ENCODE measurements at places on chromosomes 2 and 18.

DNA sequence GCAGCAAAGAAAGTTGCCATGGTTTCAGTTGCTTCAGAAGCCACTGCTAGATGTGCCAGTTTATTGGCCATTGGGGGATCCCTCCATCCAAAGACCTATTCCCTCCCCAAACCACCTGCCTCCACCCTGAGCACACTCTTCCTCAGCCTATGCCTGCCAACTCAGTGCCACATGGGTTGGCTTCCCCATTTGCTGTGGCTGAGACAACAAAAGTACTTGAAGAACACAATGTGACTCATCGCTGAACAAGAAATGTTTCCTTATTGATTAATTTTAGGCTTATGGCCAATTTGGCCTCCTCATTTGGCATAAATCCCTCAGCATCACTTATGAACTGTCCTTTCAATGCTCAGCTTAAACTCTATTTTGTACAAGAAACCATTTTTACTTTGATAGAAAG, 215.9 kb downstream of the TMEM247 start:
- DNase-seq = no peak

- DNase-seq = no peak
Measured at GRCh38 chr18:8498905-8499304, 110.3 kb upstream of the RAB12 start.

DNA sequence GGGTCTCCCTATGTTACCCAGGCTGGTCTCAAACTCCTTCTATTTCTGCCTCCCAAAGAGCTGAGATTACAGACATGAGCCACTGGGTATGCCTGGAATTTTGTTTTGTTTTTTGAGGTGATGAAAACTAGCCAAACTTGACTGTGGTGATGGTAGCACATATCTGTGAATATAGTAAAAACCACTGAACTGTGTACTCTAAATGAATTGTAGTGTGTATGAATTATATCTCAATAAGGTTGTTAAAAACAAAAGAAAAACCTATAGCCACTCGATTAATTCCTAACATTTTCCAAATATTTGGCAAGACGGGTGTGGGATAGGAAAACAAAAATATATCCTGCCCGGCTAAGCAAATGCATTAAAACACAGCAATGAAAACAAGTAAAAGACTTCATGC, 1302.3 kb upstream of the CHAC2 start:
- no peak for DNase-seq

GRCh38 chr2:159613651-159614285, 2.6 kb downstream of the BAZ2B start:
- no peak for DNase-seq

DNA sequence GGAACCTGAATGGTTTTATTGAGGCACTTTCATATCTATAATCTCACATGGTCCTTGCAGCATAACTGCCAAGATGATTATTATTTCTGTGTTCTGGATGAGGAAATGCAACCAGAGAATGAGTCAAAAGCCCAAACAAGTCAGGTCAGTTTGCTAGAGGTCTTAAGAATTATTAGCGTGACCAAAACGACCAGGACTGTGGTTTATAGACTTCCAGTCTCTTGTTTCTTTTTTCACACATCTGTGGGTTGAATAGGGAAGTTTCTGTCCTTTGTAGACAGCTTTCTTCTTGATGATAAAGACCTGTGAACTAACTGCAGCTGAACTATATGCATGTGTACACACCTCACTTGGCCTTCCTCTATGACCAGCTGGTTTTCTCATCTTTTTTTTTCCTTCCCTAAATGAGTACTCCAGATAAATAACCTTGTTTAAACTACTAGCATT, 13.9 kb downstream of the ADAM23 start:
- DNase-seq = no peak

- DNase-seq = peak; percentile 93
Measured at GRCh38 chr2:10043256-10043905, at the start of gene KLF11. Gene KLF11, plus strand, starts transcription at chr2:10043550. Its CDS starts 167 bp downstream, at chr2:10043717.

DNA sequence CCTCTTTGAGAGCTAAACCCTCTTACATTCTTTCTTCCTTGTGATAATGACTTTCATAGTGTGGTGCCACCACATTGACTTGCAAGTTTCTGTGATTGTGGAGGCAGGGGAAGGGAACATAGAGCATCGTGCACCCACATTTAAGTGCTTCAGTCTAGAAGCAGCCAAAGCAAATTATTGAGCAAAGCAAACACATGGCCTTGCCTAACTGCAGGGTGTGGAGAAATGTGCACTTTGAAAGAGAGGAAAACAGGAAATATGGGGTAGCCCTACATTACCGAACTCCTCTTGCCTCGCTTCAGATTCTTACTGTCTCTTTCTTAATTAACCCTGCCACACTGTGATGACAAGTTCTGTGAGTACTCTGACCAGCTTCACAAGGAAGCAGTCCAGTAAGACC, 814.6 kb downstream of the SLC4A3 start:
- DNase-seq = no peak

- no peak for DNase-seq
Measured at GRCh38 chr2:1749489-1750119, 5.3 kb upstream of the PXDN start.

DNA sequence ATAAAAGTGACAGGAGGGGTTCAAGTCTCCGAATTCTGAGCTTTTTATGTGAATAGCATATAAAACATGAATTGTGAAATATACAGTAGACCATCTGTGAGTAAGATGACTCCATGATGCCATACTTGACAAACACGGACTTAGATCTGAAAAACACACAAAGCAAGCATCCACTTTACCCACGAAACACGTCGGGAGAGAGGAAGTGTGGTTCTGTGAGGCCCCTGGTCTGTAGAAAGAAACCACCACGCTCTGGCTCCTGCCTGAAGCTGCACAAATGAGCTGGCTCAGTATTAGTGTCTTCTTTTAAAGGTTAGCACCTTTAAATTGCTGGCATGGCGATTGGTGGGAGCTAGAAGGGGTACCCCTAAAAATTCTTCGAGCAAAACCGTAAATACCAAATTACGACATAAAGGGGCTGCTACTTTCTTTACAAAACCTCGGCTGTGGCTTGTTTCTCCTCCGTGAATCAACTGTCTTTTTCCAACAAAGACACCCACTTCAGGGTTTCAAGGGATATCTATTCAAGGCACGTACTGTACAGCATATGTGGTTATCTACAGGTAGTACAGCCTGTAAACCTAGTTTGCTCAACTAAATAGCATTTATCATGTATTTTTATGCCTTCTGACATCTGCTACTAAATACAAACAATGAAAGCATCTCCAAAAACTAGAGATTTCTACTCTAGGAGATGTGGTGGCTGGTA, 70.9 kb downstream of the AFF3 start:
- DNase-seq = no peak

GRCh38 chr2:24635181-24635580, 144.1 kb downstream of the NCOA1 start:
- DNase-seq = no peak

GRCh38 chr2:14428056-14428455, 204.5 kb upstream of the LRATD1 start:
- DNase-seq = no peak

DNA sequence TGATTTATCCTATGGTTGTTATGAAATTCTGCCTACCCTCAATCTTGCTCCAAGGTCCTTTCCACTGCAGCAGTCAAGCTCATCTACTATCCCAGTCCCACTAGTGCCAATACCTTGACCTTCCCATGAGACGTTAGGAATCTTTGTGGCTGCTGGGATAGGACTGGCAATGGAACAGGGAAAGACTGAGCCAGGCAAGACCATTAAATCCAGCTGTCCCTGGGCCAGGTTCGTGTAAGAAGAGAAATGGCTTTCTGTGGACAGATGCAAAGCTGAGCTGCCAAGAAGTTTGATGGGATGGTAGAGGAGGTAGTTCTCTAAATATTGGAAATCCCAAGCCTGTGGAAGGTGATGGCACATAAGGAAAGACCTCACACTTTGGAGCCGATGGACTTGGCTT, 50.1 kb upstream of the TMEM17 start:
- DNase-seq = no peak

GRCh38 chr2:1854729-1855547, 110.6 kb upstream of the PXDN start:
- peak; percentile 54 for DNase-seq

Measured in nephron progenitor cell (in vitro differentiated cells).